ENCODE measurements at places on chromosomes 7 and 10.

- no peak for DNase-seq
These were observed 27.3 kb upstream of the FAM20C start for GRCh38 chr7:164882-165660.

DNA sequence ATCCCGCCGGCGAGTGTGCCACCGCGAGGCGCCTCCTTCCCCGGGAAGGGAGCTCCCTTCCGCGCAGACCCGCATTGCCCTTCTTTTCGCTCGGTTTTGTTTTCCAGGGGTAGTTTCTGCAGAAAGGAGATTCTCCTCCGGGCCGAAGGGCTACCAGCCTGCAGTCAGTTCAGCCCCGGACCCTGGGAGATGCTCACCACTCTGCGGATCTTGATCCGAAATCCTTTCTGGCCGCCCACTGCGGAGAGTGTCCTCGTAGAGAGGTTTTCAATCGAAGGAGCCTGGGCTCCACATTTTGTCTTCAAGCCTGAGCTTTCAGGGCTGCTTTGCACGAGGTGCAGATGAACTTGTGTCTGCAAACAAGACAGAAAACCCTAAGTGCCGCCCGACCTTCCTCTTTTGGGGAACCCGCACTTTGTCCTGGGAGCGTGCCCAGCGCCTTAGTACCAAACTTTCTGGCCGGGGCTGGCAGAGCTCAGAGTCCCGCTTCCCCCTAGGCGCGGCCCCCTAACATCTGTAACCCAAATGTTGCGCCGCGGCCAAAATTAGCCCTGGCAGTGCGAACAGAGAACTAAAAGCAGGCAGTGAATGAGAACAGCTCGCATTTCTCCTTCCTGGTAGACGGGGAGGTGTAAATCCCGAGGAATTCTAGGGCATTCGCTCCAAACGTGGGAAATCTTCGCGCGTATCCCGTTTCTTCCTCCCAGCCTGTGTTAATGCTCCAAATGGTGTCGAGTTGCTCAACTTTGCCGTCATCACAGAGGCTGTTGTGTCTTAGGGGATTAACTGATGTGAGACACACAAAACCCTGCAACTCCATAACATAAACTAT is 6.7 kb upstream of the EN2 start:
- DNase-seq = no peak

- DNase-seq = no peak
These were observed 48.8 kb downstream of the DLD start for GRCh38 chr7:107939573-107940489.

DNA sequence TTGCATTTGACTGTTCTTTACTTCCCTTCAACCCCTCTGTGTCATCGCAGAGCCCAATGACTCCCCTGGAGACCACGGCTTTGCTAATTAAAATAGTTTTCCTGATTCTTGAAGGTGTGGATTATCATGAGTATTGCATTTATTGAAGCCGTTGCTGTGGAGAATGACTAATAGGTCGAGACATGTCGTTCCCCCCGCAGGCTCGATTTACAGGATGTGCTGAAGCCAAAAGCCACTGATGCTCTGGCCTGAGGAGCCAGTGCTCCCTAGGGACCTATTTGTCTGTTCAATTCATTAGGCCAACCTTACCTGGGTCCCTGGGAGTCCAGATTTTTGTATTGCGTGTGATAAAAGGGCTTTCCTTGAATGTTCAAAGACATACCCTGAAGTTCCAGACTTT is 102.3 kb downstream of the NPTX2 start:
- no peak for DNase-seq

- no peak for DNase-seq
These were observed 534.3 kb downstream of the PTPRN2 start for GRCh38 chr7:158053183-158053915.

GRCh38 chr7:14048889-14049288 is 59.4 kb upstream of the ETV1 start:
- DNase-seq = no peak

DNA sequence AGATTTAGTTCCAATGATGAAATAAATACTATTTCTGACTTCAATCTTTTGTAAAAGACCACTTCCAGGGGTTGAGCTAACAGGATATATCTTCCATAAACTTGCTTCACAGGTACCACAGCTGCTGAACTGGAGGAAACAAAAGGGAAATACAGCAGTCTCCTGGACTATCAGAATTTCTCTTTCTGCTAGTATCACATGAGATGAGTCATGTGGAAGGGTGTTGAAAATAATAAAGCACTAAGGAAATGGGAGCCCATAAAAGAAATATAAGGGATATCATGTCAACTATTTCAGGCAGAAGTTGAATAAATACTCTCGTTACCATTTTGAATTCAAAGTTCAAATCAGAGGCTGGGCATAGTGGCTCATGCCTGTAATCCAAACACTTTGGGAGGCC is 250.3 kb upstream of the NFE2L3 start:
- no peak for DNase-seq

DNA sequence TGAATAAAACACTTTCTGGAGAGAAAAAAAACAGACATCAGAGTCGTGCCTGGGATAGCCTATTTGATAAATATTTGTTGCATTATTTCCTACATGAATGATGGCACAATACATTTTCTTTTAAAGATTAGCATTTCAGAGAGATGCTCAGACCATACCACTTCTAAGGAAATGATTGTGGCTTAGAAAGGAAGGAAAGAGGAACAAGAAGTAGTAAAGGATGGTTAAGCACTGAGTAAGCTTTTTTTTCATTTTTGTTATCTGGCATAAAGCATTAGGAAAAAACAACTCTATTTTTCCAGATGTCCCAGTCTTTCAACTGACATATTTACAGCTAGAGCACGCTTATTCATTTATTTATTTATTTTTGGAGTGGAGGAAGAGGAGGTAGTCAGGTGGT is 258.8 kb upstream of the TEX47 start:
- no peak for DNase-seq

DNA sequence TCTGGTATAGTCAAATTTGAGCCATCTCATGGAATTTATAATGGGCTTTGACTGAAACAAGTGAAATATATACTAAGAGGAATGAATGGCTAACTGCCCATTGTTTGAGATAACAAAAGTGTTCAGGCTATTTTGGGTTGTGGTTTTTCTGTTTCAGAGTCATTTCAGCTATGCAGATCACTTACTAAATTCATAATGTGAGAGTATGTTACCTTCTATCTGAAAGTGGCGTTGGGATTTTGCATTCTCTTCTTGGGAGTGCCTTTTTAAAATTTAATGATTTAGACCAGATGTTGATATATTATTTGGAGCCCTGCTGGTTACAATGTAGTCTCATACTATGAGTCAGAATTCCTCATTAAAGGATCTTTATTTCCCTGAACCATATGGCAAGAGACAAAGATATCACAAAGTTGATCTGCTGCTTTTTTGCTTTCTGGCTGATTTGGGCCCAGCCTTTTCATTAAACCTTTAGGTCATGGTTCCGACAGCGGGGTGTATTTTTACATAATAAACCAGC is 10.4 kb downstream of the VCL start:
- DNase-seq = no peak

DNA sequence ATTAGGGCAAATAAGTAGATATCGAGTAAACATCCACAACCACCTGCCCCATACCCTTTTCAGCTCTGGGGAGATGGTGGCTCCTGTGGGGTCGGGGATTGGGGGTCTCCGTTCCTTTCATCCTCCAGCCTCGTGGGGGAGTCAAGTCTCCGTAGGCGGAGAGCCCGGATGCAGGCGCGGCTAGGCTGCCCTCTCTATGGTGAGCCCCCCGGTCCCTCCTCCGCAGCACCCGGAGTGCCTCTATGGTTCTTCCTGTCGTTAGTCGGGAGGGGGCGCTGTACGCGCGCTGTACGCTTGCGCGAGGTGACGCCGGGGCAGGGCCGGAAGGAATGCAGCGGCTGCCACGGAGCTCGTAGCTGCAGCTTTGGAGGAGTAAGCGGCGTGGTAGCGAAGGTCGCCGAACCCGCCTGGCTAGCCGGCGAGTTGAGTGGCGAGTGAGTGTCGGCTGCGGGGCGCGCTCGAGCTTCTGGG is 14.8 kb upstream of the MMD2 start:
- peak; percentile 87 for DNase-seq

GRCh38 chr10:120420421-120420820 is 36.6 kb upstream of the PLPP4 start:
- no peak for DNase-seq

DNA sequence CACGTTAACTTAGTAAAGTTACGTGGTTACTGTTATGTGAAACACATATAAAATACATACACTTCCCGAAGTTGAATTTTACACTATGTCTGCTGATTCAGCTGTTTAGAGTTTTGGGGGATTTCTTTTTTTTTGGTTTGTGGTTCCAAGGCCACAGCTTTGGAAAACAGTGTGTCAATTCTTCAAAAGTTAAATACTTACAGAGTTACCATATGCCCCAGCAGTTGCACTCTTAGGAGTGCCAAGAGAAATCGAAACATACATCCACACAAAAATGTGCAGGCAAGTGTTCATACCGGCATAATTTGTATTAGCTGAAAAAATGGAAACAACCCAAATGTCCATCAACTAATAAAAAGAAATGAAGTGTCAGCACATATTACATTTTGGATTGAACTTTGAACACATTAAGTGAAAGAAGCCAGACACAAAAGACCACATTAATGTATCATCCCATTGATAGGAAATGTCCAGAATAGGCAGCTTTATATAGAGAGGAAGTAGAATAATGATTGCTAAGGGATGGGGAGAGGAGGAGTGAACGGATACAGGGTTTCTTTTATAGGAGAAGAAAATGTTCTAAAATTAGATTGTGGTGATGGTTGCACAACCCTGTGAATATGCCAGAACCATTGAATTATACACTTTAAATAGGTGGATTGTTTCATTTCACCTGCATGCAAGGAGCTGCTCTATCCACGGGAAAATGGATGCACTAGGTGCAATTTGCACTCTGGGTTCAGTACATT is 17.6 kb downstream of the APBB1IP start:
- DNase-seq = no peak

GRCh38 chr10:4984971-4985594 is 18.6 kb downstream of the AKR1C2 start:
- no peak for DNase-seq

GRCh38 chr10:89952751-89953150 is 251.4 kb downstream of the KIF20B start:
- no peak for DNase-seq

- DNase-seq = no peak
These were observed 125.2 kb downstream of the DOCK4 start for GRCh38 chr7:112080978-112081377.

- DNase-seq = no peak
These were observed 5.0 kb downstream of the RHEB start for GRCh38 chr7:151514461-151515275.

- no peak for DNase-seq
These were observed 916.1 kb upstream of the POT1 start for GRCh38 chr7:125845686-125846085.

DNA sequence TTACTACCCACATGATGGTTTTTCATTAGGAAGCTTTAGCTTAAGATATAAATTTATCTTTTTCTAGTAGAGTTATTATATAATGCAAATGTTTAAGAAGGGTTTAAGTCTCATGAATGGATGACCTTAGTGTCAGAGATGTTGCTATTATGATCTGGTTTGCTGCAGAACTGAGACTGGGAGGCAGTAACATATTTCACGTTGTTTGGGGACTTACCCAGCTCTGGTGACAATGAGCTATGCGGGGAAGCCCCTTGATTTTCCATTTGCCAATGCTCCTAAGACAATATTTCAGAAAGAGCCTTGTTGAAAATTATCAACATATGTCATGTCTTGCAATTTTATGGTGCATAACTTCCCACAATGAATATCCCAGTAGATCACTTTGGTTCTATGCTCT is 754.6 kb downstream of the REEP3 start:
- DNase-seq = no peak

DNA sequence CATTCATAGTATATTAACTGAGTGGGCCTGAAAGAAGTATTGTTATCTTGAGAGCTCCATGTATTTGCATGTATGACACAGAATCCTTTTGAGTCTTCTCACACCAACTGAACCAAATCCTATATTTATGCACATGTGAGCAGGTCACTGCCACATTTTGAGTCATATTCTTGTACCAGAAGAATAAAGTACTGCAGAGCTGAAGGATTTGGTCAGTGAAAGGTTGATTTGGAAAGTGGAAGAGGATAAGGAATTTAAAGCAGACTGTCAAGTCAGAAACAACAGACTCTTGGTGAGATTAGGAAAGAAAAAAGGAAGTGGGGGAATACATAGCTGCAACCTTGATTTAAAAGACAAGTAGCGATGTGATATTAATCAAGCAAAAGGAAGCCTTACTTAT is 121.8 kb downstream of the ARID5B start:
- DNase-seq = no peak

GRCh38 chr7:20111821-20112542 is 105.2 kb downstream of the MACC1 start:
- DNase-seq = no peak

GRCh38 chr10:104589431-104589830 is 51.7 kb upstream of the SORCS3 start:
- no peak for DNase-seq

GRCh38 chr10:1187855-1188557 is 131.8 kb downstream of the WDR37 start:
- DNase-seq = no peak

- peak; percentile 74 for DNase-seq
These were observed 15.8 kb downstream of the DNMBP start for GRCh38 chr10:99993701-99994689.

DNA sequence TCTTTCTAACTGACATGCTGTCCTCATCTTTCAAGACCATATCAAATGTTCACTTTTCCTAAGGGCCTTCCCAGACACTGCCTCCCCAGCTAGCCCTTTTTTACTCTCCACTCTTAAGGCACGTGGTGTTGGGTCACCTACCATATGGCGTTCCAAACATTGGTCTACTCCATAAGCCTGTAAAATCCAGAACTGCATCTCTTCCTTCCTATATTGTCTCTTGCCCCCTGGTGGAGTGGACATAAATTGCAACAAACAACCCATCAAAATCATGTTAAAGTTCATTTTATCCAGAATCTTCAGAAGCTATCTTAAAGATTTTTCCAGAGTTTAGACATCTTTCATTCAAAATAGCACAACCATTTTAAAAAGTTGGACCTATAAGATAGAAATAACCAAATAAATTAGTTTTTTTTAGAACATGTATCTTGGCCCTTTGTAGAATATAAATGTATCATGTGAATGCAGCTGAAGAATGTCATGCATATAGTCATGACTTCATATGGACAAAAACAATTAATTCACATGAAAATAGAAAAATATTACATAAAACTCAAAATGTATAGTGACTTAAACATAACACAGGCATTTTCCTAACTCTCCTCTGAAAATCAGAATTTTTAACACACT is 180.6 kb upstream of the CHRM2 start:
- DNase-seq = no peak

DNA sequence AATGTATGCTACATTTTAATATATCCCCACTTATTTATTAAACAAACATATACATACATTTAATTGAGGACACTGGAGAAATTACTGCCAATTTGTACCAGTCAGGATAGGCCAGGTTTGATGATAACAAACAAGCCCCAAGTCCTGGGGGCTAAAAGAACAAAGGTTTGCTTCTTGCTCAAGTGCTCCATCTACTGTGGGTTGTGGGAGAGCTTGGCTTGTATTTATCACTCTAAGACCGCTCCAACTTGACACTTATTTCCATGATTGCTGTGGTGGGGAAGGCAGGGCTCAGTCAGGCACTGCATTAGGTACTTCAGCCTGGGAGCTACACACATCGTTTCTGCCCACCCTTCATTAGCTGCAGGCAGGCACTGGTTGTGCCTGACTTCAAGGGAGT is 136.6 kb upstream of the ZNF32 start:
- no peak for DNase-seq

Data from CD8-positive, alpha-beta memory T cell (primary cell).